ENCODE measurements at places on chromosomes 5 and 9. TPM values are rescaled to one million over a fixed set of nuclear protein-coding genes. Genes with fewer than 3 reads are reported as not detected.

Gene INSL6
- not detected for total RNA-seq

GRCh38 chr5:73565969-73566547 lies 515 bp downstream of the UTP15 start:
- DNase-seq = no peak

- DNase-seq = no peak
Measured at GRCh38 chr9:8825585-8826147, 1026.1 kb upstream of the DMAC1 start.

DNA sequence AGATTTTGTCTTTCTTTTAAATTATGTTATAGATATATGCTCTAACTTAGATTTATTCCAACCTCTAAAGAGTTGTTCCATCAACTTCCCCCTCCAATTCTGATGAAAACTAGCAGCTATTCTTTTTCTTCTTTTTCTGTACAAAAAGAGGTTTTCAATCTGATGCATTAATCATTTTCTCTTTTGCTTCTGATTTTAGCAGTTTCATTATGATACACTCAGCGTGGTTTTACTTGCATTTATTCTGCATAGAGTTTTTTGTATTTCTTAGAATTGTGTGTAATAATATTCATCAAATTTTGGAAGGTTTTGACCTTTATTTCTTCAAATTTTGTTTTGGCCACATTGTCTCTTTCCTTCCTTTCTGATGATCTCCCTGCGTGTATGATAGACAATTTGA lies 968.1 kb upstream of the CDH18 start:
- no peak for DNase-seq

GRCh38 chr9:91415290-91415689 lies 8.3 kb downstream of the NFIL3 start:
- no peak for DNase-seq

- DNase-seq = no peak
Measured at GRCh38 chr5:74136276-74136825, 504.2 kb downstream of the ENC1 start.

- no peak for DNase-seq
Measured at GRCh38 chr5:59516161-59516560, 377.4 kb downstream of the PDE4D start.

DNA sequence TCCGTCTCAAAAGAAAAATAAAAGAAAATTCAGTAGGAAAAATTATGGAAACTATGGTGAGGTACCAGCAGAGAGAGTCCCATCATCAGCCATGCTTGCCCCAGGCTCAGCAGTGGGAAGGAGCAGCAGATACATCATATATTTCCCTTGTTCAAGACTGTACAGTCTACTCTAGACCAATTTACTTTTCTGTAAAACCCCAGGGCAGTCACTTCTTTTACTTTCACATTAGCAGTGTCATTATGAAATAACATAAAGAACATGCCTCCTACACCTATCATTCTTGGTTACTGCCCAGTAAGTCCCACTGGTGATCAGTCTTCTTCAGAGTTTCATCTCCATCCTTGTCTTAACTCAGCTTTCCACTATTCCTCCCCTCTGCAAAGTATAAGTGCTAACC lies 1145.0 kb downstream of the MAT2B start:
- no peak for DNase-seq

Gene ASS1
- 2.3 TPM for total RNA-seq
